ENCODE measurements at places on chromosomes 12 and 14.

- no peak for DNase-seq
Measured at GRCh38 chr12:112543751-112544150, 125.0 kb downstream of the PTPN11 start.

- DNase-seq, result no peak
Measured at GRCh38 chr12:125194163-125194773, 129.0 kb downstream of the AACS start.

GRCh38 chr14:63717702-63718101 is 10.2 kb downstream of the SGPP1 start:
- DNase-seq, result no peak

- no peak for DNase-seq
Measured at GRCh38 chr12:68267892-68268396, 14.5 kb upstream of the IL22 start.

GRCh38 chr12:64268409-64268808 is 46.3 kb upstream of the KICS2 start:
- no peak for DNase-seq

DNA sequence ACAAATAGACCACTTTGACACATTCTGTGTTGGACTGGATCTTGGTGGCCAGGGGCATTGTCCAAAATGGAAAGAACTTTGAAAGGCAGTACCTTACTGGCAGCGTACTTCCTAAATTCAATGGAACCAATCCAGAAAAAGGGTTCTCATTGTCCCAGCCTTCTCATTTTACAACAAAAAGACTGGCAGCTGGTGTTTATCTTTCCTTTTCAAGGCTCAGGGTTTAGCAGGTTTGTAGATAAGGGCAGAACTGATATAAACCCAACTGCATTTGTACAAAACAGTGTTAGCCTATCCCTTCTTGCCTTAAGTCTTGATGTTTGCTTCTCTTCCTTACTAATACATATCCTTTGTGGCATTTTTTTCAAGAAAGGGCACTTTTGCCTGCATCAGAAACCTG is 7.7 kb downstream of the THAP2 start:
- no peak for DNase-seq

DNA sequence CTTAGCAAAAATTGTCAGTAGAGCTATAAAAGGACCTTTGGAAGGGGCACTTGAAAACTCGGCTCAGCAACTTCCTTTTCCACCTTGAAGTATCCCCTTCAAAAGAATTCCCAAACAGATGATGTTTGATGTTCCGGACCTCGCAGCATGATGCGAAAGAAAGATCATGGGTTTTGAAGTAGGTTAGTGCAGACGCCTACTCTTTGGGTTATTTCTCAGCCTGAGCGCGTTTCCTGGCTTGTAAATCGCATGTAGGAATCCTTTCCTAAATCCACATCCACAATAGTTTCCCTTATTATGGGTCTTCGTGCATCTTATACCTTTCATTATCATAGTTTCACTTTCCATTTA is 584 bp upstream of the NEDD1 start:
- no peak for DNase-seq

DNA sequence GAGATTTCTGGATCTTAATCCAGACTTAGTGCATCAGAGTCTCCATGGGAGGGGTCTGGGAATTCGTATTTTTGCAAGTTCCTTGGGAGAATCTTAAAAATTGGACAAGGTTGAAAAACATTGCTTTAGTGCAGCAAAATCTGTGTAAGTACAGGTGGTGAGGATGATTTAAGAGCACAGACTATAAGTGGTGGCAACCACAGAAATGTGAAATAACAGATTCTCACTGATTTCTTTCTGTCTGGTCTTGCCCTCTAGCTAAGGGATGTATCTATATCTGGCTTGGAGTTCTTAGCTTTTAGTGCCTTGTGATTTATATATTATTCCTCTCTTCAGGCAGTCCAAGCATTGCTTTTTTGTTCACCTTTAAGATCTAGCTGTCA is 116.2 kb downstream of the DIP2B start:
- DNase-seq, result no peak

DNA sequence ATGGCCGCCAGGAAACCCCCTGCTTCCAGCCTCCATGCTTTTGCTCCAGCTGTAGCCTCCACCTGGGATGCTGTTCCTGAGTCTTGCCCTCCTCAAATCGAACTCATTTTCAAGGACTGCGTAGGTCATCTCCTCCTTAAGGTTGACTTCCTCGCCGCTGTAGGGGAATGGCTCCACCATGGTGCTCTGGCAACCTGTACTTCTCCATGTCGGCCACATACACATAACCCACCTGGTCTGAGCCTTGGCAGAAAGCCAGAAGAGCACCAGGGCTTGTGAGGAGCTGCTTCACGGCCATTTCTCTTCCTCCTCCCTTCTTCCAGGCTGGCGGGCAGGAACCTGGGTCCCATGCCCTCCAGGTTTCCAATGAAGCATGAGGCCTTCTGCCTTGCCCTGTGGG is 36.7 kb upstream of the BEGAIN start:
- no peak for DNase-seq

DNA sequence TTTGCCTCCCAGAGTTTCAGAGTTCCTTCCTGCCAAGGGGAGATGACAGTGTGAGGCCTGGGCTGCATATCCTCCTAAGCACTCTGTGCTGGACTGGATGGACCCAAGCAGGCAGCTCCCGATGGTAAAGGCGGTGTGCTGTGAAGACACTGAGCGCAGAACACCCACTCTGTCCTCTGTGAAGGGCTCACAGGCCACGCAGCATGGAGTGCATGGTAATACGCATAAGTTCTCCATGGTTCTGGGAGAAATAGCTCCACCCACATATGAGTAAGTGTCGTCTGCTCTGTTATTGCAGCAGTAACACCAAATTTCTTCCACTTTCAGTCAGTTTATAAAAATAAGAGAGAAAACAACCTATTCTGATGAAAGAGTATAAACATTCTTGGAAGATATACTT is 55.8 kb downstream of the TMEM30B start:
- no peak for DNase-seq

GRCh38 chr14:75068294-75069120 is 934 bp upstream of the ZC2HC1C start:
- no peak for DNase-seq

GRCh38 chr12:78420991-78421390 is 443.6 kb upstream of the SYT1 start:
- DNase-seq, result no peak

DNA sequence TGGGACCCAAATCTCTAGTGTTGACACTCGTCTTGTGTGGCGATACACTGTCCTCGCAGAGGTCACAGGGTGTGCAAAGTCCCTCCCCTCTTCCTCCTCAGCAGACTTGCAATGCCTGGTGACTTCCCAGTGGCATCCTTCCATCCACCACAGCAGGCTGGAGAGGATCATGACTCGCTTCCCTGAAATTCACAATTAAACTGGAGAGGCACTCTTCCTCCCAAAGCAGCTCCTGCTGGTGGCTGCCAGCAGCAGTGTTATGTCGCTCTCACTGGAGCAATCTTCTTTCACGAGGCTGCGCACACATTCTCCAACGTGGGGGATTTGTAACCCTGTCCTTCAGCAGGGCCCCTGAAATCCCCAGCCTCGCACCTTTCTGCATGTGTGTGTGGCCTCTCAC is 145.2 kb upstream of the TMCC3 start:
- DNase-seq, result no peak
